GM20000 (cell line): ENCODE measurements at places on chromosomes 11 and 22.

GRCh38 chr22:22838148-22838786 is 49.3 kb upstream of the IGLL5 start:
- no peak for DNase-seq

GRCh38 chr11:35363246-35363801 is 56.0 kb downstream of the SLC1A2 start:
- no peak for DNase-seq

- DNase-seq, result no peak
Measured at GRCh38 chr11:27696961-27697360, 3.3 kb downstream of the BDNF start.

GRCh38 chr11:112730591-112730990 is 230.6 kb upstream of the NCAM1 start:
- DNase-seq, result no peak

DNA sequence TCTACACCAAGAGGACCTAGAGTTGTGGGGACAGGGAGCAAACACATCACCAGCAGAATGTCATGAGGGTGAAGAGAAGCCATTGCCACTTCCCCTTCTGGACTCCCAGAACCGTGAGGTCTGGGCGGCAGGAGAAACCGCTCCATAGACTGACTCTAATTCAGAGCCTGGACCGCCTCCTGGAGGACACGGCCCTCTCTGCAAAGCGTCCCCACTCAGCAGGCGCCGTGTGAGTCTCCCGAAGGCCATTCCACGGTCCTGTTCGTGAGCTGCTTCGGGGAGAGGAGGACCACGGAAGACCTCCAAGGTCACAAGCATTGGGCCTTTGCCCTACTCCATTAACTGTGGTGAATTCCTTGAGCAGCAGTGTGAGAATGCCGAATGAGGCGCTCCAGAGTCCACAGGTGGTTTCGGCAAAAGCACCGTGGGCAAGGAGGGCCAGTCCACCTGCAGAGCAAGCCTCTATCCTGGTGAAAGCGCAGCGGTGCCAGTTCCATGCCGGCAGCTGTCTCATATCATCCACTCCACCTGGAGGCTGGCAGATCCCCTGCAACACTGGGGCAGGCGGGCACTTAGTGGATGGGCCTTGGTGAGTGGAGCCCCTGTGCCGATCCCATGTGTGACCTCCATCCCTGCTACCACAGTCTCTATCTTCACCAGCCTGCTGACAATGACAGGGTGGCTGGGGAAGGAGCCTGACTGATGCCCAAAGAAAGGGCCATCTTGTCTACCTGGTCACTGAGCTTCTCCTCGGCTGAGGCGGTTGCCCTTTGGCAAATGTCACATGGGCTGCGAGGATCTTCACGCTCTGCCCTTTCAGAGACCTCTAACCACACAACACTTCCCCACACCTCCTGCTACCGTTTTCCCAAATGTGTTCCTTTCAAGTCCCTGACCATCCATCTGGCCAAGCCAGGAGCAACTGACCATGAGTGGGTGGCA is 7.5 kb downstream of the C11orf21 start:
- no peak for DNase-seq
